Activated CD4-positive, alpha-beta T cell treated with anti-CD3 and anti-CD28 coated beads, Interleukin-10, Interleukin-2, amounts not matched to agents 100 ng/mL and 50 ng/mL, durations not matched to agents 16 hours and 8 hours (primary cell): ENCODE measurements at places on chromosomes 12 and 14.

DNA sequence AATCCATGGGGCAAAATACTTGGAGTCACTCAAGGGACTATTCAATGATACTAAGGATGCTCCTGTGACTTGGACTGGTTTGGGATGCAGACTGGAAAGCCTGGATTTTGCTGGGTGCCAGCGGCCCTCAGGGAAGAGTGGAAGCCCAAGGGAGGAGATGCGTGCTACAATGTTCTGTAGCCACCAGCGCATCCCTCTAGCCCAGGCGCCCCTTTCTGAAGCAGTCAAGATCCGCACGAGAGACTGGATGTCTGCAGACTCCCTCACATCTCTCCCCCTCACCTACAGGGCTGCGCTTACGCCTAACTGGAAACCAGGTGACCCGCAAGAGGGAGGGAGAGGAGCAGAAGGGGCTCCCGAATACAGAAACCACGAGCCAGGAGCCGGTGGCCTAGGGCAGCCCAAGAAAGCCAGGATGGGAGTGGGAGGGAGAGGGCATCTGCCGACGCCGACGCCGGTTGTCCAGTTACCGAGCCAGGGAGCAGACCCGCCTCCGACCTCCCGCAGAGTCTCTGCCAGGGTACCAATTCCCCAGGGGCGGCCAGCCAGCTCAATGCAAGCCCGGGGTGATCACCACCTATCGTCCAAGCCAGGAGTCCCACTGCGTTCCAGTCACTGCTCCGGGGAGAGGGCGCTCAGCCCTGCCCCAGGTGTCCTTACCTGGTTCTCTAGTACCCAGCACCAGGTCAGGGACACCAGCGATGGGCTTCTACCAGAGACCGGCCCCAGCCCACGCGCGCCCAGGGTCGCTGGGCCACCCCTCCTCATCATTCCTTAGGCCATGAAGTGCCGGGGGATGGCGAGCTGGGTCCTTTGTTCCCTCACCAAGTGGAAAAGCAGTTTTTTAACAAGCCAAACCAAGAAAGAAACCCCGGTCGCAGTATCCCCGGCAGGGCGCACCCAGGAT is 1.2 kb downstream of the NTN4 start:
- no peak for DNase-seq

DNA sequence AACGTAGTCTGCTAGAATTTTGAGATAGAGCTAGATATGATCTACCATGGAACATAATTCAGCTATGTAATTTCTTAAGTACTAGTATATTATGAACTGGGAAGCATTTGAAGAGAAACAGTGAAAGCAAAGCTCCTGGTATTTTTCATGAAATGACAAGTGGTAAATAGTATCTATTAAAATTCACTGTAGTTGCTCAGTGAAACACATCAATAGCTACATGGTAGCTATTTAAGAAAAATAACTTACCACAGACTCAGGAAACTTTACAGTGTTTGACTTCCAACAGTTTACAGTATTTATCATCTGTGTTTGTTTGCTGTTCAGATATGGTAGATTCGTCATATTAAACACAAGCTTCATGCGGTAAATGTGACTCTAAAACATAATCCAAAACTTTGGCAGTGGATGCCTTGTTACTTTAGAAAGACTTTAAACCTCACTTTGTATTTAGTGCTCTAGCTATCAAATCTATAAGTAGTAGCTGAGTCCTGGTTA is 25.2 kb downstream of the WNK1 start:
- no peak for DNase-seq

DNA sequence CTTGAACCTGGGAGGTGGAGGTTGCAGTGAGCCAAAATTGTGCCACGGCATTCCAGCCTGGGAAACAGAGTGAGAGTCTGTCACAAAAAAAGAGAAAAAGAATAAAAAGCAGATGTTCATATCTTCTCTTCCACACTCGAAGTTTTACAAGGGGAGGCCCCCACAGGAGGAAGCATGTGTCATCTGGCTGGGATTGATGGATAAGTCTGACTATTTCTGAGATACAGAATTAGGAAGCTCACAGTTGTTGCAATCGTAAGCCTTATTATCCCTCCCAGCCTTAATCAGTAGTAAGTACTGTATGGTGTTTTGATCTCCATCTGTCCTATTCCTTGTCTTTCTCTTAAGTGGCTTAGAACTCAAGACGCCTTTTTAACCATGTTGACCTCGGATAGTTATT is 31.9 kb upstream of the RASSF8 start:
- no peak for DNase-seq

DNA sequence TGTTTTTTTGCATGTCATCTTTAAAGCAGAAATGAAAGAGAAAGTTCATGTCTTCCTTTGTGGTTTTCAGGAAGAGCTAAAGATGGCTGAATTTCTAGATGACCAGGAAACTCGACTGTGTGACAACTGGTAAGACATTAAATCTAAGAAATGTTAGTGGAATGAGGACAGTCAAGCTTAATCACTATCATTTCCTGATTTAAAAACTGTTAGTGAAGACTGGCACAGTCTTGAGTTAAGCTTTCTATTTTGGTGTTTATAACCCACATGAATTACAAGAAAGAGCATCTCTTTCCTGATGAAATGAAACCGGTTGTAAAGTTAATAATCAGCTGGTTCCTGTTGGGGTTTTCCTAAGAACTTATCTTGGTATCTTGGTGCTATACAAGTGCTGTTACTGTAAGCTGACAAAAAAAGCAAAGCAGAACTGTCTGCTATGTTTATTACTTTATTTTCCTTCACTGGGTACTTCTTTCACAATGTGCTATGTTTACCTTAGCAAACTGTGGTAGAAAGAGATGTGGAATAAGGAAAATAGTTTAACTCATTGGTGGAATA is 5.2 kb downstream of the TRAFD1 start:
- DNase-seq = peak; percentile 82
